CD4-positive, CD25-positive, alpha-beta regulatory T cell (primary cell): ENCODE measurements at places on chromosomes 12 and 14. TPM values are rescaled to one million over a fixed set of nuclear protein-coding genes. Genes with fewer than 3 reads are reported as not detected.

- no peak for DNase-seq
Observed at GRCh38 chr12:96447256-96447655, 42.1 kb upstream of the CFAP54 start.

DNA sequence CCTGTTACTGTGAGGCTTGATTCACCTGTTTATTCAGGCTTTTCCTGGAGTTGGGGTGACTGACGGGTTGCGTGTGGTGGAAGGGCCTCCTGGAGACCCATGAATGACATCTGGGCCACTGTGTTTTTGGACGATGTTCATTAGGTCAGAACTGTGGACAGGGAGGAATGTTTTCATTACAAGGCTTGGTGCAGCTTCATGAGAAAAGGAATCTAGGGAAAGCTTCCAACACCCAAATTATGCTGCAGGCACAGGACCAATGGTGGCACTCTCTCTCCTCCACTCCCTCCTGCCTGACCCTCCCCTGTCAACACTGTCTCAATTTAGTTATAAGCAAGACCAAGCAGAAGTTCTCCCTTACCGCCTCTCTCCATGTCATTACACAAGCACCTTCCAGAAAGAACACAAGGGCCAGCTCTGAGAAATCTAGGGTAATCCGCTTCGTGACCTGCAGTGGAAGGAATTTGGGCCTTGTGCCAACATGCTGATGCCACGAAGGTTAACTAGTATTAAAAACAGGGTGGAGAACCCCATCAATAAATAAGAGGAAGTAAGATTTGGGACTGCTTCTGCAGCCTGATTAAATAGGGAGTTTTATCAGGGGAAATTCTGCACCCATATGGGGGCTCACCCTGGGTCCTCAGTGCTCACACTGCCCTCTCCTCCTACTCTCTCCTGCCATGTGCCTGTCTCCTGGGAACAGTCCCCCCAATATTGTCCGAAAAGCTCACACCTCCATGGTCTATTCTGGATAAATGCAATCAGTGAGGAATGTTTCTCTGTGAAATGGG, 200.3 kb downstream of the KTN1 start:
- DNase-seq, result no peak

Gene PPM1H
- not detected for polyA plus RNA-seq

DNA sequence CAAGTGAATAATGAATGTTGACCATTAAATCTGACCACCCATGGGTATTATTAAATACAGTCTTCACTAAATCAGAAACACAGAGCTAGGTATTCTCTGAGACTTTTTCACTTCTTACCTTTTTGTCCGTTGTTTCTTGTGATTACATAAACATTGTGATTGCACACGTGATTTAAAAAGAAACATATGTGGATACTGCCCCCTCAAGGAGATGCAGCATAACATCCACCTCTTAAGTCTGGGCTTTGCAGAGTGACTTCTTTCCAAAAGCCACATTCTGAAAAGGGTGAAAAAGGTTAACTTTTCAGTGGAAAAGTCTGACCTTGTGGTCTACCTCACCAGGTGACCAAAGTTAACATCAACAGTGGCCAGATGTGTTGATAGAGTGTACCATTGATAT, 185.5 kb upstream of the FAR2 start:
- DNase-seq, result no peak

Gene SAV1
- 7.6 TPM for polyA plus RNA-seq

DNA sequence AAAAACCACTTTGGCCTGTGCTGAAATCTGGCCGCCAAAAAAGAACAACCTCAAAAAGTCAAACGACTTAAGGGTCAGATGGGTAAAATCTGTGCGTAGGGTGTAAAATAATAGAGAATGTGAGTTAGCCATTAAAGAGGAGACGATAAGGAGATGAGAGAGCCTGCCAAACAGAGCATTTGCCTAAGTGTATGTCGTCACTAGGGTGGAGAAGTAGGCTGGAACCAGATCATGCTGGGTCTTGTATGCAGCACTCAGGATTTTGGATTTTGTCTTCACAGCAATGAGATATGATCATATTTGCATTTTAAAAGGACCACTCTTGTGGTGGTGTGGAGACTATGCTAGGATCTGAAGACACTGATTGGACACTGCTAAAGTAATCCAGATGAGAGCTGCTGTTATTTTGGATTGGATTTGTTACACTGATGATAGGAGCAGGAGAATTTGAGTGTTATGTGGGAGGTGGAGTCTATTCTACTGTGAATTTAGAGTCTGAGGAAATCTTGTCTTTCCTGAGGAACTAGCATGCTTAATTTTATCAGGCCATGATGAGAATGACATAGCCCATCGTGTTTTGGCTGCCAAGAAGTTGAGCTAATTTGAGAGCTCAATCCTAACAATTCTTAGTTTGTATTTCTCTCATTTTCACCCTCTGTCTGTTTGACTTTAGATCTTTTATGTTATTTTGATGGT, 24.8 kb upstream of the DBX2 start:
- no peak for DNase-seq
